Epithelial cell of esophagus (primary cell): ENCODE measurements at places on chromosomes 13 and 19.

DNA sequence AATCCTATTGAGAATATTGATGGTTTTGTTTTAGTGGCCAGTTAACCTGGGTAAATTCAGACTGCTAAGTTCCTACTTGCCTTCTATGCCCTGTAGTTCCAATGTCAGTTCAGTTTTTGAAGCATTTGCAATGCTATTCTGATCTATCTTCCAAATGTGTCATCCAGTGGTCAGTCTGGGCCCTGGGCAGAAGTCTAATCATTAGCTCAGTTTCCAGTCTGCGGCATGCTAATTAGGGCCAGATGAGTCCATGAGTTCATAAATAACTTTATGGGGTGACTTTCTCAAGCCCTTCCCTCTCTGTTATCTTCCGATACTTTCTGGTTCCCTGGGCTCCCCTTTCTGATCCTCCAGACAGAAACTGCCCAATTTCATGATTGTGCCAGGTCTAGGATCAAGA is 32.7 kb downstream of the FAM187B start:
- no peak for DNase-seq

DNA sequence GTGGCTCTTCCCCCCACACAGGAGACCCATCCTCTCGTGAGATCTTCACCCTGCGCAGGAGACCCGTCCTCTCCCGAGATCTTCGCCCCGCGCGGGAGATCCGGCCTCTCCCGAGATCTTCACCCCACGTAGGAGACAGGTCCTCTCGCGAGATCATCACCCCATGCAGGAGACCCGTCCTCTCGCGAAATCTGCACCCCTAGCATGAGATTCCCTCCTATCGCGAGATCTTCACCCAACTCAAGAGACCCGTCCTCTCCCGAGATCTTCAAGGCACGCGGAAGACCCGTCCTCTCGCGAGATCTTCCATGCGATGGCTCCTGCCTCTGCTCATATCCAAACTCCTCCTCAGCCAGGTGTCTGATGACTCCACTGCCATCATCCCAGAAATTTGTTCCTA is 24.3 kb downstream of the LAIR2 start:
- DNase-seq, result no peak

- DNase-seq, result no peak
Observed at GRCh38 chr19:39916236-39916635, 18.2 kb downstream of the FCGBP start.

- no peak for DNase-seq
Observed at GRCh38 chr19:55085923-55086715, 10.4 kb downstream of the EPS8L1 start.

DNA sequence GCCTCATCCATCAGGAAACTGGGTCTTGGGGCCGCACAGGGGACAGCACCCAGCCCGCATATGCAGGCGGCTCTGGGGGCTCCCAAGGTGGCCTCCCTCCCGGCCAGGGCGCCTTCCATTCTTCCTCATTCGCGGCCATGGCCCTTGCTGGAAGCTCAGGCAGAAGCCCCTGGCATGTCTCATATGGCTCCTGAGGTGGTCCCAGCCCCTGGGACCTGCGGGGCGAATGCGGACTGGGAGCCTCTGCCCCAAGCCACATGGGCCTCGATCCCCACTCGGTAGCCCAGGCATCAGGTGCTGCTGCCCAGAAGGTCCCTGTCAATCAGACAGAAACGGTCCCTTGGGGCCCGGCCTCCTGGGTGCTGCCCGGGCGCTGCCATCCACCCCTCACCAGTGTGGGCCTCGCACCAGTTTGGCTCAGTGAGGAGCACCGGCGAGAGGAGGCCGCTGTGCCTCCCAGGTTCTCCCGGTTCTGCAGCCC is 301.6 kb downstream of the TEX29 start:
- no peak for DNase-seq

- DNase-seq, result no peak
Observed at GRCh38 chr19:51012661-51013190, 6.8 kb downstream of the KLK10 start.

DNA sequence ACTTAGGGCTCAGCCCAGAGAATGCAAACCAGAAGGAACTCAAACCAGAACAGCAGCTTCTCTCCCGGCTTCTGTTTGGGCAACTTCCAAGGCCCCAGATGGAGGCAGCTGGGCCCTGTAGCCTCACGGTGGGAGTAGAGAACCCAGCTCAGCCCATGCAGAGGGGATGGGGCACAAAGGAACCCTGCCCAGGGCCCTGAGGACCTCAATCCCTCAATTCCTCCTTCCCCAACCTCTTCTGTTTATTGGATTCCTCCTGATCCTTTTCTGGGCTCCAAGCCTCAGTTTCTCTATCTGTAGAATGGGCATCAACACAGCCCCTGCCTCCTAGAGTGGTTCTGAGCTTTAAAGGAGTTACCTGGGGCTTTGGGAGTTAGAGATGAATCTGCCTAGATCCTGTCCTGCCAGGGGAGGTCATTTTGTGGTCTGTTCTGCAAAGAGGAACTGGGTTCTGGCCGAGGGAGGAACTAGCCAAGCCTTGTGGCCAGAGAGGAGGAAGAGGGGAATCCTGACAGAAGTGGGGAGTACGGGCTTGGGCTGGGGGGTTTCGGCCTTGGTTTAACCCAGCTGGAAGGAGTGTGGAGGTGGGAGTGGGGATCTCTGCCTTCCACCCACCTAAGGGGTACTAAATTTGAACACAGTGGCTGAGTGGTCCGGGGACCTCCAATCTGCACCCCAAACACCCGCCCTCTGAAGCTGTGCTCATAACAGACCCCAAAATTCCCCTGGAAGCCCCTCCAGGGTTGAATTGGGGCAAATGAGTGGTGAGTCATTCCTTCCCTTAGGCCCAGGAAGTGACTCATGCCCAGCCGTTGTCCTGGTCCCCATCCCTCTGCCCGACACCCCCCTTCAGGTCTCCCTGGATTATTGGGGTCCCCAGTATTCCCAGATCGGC is 2.7 kb downstream of the ADGRE5 start:
- DNase-seq, result peak; percentile 47

DNA sequence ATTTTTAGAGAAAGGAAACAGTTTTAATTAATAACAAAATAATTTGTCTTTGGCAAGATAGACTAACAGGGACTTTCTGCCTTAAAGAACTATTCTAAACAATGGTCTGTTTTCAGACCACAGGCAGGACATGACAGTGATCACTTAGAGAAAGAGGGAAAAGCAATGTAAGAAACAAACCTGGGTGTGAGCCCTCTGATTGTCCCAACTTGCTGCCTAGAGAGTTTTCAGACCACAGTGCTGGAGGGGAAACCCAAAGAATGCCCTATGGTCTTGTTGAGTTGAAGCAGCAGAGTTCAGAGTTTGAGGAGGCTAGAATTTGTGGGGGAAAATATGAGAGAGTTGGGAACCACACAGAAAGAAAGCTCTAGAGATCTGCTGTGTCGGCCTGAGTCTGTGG is 38.1 kb downstream of the DGKH start:
- DNase-seq, result no peak

DNA sequence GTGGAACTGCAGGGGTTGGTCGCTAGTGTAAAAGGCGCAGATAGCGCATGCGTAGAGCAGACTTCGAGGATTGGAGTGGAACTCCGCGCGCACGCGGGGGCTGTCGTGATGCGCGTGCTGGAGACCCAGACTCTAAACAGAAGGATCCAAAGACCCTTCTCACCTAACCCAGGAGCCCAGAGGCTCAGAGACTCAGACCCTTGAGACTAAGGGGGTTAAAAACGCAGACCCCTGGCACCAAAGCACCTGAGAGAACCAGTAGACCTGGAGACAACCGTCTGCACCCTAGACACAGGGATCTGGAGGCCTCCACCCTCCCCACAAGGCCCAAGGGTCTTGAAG is 567 bp upstream of the CTU1 start:
- DNase-seq, result no peak

GRCh38 chr13:77062097-77062496 is 35.1 kb upstream of the FBXL3 start:
- no peak for DNase-seq

DNA sequence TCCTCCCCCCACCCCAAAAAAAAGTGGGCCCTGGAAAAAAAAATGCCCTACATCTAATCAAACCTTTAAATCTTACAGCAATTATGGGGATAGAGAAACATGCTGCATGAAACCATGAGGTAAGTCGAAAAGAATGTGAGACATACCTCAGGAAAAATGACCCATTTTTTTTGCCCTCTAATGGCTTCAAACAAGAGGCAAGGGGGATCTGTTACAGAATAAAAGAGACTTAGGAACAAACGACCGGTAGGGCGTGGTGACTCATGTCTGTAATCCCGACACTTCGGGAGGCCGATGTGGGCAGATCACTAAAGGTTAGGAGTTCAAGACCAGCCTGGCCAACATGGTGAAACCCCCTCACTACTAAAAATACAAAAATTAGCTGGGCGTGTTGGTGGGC is 8.4 kb downstream of the RGL3 start:
- DNase-seq, result peak; percentile 25

GRCh38 chr19:10462557-10462956 is 40.6 kb downstream of the KEAP1 start:
- no peak for DNase-seq

GRCh38 chr13:23687614-23688013 is 117.4 kb downstream of the TNFRSF19 start:
- no peak for DNase-seq

DNA sequence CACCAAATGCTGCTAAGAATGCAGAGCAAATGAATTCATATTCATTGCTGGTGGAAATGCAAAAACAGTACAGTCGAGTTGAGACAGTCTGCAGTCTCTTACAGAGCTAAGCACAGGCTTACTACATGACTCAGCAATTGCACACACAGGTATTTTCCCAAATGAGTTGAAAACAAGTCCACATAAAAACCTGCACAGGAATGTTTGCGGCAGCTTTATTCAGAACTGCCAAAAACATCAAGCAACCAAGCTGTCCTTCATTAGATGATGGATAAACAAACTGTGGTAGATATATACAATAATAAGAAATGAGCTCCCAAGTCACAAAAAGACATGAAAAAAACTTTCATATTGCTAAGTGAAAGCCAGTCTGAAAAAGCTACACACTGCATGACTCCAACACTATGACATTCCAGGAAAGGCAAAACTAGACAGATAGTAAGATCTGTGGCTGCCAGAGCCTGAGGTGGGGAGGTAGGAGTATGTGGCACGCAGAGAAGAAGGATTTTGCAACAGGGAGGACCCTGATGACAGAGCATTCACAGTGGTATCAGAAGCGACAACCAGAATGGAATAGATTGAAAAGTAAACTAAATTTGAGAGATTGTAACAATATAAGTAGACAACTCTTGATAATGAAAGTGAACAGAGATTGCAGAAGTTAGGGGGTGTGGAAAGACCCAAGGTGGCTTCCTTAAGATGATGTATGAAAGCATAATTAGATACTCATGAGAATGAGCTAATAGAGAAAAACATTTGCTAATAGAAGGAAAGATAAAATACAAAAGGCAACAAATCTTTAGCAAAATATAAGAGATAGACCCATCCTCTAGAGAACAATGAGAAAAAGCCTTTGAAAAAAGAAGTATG is 52.7 kb downstream of the TSC22D1 start:
- peak; percentile 91 for DNase-seq

DNA sequence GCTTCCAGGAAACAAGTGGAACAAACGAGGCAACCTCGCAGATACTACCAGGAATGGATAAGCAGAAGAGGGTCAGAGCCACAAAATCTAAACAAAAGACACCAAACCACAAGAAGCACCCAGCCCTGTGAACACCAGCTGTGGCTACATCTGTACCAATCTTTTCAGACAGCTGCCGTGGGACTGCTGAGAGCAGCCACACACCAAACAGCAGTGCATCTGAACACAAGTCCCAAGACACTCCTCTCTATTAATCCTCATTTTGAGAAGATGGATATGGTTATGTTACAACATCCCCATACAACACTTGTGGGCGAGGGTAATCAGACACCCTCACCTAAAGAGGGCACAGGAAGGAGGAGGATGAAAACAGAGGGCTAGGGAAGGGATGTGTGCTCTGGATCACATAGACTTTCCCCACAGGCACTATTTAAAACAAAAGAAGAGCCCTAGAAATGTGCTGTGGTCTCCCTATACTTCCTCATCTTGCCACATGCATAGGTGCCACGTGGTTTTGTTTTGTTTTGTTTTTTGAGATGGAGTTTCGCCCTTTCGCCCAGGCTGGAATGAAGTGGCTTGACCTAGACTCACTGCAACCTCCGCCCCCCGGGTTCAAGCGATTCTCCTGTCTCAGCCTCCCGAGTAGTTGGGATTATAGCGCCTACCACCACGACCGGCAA is 41.6 kb upstream of the ZNF14 start:
- no peak for DNase-seq

- DNase-seq, result no peak
Observed at GRCh38 chr19:35042056-35042730, 672 bp downstream of the HPN start.

GRCh38 chr13:40624383-40624782 is 42.1 kb downstream of the FOXO1 start:
- peak; percentile 46 for DNase-seq
